ENCODE measurements at places on chromosomes 4 and X.

GRCh38 chr4:5156682-5157081 is 105.4 kb downstream of the STK32B start:
- DNase-seq = no peak

GRCh38 chr4:58636381-58636780 is 1526.2 kb upstream of the IGFBP7 start:
- DNase-seq = no peak

GRCh38 chr4:169098054-169098497 is 88.0 kb upstream of the CBR4 start:
- DNase-seq = no peak

DNA sequence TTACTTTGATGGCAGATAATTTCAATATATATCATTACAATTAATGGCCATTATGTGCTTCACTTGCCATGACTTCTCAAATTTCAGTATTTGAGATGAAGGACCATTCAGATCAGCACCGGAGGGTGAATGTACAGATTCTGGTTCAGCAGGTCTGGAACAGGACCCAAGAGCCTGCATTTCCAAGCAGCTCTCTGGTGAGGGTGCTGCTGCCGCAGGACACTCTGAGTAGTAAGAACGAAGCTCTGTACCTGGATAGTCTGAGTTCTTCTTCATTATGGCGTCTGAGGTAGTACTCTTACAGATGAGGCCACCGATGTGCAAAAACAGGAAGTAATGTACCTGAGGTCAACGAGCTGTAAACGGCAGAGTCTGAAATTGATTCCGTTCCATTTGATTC is 228.2 kb downstream of the FBXW7 start:
- DNase-seq = no peak

DNA sequence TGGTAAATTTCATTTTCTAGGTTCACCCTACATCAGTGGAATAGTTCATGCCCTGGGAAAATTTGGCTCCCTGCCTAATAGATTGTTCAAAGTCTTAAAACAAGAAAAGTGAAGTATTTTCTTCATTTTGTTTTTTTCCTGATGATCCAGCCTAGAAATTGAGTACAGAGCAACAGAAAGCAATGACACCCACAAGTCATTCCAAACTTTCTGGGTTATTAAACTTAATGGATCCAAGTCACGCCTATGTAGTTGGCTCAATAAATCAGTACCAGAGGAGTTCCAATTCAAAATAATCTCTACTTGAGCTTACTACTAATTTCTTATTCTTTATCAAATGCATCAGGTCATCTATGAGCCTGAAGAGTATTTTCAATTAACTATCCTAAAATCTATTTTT is 937.6 kb upstream of the SLIT2 start:
- DNase-seq = no peak

DNA sequence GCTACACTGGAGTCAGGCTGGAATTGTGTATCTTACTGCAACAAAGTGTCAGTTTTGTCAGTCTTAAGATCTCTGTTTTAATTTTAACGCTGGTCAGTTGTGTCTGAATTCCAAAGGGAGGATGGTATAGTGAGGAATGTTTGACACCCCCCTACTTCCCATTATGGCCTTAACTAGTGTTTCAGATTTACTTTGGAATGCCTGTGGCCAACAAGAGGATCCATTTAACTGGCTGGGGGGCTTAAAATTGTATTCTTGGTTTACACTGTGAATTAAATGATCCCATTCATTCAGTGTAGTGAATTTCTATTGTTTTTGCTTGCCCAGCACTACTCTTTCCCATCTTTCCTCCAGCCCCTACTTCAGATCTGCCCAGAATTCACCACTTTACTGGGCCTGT is 75.8 kb upstream of the IQCM start:
- DNase-seq = no peak

DNA sequence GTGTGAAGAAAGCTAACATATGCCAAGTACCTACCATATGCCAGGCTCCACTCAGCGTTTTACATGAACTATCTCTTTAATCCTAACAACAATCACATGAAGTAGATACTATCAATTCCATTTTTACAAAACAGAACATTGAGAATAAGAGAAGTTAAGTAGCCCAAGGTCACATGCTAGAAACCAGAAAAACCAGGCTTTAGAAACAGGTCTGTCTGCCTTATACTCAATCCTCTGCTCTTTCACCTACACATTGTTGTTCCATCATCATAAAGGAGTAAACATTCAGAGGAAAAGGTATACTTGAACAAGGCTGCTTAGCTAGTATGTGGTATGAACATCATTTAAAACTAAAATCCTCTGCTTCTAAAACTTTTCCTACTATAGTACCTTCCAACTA is 42.1 kb downstream of the WDFY3 start:
- DNase-seq = no peak

DNA sequence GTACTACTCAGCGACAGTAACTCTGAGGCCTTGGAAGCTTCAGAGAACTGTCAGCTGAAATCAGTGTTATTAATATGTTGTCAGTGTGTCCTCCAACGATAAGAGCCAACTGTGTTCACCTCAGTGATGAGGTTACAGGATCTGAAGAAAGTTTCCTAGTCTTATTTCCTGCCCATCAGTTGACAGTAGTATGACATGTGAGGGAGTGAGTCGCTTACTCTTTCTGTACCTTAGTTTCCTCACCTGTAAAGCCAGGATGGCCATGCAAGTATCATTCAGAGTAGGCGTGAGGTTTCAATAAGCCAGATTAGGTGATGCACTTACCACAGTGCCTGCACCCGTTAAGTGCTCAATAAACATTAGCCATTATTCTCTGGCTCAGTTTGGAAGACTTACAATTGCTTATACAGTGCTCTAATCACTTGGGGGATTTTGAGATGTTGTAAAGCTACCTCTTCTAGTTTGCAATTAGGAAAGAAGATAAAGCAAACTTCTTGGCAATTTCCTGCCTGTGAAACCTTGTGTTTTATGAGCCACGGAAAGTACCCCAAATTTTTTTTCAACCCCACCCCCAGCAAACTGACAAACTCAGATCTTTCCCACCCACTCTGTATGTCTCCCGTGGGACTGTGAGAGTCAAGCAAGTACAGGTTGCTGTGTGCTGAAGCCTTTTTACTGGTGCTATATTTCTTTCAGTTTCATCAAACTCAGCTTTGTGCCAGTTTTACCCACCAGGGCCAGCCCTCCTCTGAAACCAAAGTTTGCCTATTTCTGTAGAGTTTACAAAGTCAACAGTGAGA is 62.2 kb downstream of the ANXA3 start:
- peak; percentile 21 for DNase-seq

DNA sequence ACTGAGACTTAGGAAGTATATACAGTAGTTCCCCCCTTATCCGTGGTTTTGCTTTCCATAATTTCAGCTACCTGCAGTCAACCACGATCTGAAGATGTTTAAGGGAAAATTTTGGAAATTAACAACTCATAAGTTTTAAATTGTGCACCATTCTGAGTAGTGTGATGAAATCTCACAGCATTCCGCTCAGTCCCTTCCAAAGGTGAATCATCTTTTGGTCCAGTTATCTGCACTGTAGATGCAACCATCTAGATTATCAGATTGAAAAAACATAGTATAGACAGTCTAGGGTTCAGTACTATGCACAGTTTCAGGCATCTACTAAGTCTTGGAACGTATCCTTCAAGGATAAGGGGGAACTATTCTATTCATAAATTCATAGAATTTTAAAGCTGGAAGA is 109.0 kb downstream of the ANXA3 start:
- DNase-seq = no peak

DNA sequence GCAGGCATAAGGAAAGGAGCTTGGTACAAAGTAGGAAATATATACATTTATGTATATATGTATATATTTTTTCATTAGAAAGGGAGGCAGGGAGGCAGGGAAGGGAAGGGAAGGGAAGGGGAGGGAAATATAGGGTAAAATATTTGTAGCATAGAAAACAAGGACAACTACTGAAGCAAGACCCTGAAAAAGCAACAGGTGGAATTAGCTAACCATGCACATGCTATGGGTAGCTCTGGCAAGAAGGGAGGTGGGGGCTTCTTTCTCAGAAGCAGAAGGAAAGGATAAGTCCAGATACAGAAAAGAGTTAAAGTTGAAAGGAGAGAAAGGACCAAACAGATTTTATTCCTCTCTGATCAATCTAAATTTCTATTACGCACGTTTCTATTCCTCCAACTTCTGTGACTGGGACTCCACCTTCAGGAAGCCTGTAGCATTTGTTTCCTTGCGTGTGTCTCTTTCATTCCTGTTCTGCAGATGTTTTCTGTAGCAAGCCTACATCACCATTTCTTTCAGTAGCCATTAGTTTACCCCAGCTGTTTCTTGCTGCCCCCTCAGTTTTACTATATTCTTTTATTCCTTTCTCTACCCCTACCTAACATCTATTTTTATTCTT is 82.9 kb downstream of the OR13H1 start:
- DNase-seq = no peak

DNA sequence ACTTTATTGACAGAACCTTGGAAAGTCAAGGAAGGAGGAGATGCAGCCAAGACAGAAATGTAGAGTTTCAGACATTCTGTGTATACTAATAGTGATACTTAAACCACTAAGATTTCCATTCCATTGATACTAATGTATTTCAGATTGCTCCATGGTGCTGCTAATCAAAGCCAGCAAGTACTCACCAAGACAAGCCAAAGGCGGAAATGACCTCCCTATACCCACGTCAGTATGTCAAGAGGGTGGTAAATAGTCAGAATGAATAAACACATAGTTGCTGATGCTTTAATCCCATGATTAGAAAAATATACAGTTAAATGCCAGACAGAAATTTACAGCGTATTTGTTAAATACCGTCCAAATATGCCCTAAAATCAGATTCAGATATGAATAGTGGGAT is 417.8 kb upstream of the INTU start:
- no peak for DNase-seq

DNA sequence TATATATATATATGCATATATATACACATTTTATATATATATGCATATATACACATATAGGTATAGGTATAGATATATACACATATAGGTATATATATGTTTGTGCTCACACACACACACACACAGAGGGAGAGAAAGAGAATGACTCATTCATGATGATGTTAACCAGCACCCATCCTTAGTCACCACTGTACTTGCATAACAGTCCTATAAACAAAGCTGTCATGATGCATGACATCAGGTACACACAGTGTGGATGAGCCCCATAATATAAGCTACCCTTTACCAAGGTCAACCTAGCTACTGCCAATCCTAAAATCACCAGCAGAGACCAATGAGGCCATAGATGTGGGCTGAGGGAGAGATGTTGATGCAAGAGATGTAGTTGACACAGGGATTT is 1408.0 kb downstream of the RAPGEF2 start:
- no peak for DNase-seq

GRCh38 chrX:139784807-139785206 is 76.8 kb upstream of the MCF2 start:
- no peak for DNase-seq

- DNase-seq = no peak
These were observed 65.3 kb downstream of the NYX start for GRCh38 chrX:41512394-41512793.

DNA sequence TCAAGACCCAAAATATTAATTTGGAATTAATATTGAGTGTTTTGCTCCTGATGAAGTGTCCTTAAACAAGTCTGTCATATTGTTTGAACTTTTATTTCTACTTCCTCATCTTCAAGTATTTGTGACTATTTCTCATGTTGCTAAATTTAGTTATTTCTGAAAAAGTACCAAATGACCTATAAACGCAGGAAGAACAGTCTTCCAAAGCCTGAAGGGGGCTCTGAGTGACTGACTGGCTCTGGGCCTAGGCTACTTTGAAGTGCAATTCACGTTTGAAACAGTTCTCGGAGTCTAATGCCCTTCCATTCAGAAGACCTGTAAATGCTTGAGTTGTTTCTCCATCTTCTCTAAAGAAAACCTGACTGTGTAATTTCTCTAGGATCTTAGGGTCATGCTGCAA is 26.5 kb downstream of the GALNT7 start:
- DNase-seq = no peak

DNA sequence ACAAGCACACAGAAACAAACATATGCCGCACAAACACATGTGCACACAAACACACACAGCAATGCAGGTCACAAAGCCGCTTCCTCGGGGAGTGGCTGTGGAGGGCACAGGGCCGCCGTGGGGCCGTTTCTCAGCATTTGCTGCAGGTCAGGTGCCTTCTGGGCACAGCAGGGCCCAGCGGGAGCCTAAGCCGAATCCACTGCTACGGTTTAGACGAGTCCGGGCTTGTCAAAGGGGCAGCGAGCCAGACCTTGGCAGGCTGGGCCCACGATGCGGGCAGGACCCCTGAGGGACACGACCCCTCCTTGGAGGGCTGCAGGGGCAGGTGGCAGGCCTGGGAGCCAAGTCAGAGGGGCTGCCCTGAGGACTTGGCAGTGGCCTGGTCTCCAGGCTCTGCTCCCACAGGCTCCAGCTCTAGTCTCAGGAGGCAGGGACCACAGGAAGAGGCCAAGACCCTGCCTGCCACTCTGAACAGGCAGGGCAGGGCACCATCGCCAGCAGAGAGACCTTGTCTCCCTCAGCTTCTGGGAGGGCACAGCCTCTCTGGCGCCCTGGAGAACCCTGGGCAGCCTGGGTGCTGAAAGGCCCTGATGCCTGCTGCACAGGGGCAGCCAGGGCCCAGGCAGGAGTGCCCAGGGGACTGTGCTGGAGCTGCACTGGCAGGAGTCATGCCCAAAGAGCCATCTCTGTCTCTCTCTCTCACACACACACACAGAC is 5.5 kb upstream of the ATP2B3 start:
- DNase-seq = no peak

DNA sequence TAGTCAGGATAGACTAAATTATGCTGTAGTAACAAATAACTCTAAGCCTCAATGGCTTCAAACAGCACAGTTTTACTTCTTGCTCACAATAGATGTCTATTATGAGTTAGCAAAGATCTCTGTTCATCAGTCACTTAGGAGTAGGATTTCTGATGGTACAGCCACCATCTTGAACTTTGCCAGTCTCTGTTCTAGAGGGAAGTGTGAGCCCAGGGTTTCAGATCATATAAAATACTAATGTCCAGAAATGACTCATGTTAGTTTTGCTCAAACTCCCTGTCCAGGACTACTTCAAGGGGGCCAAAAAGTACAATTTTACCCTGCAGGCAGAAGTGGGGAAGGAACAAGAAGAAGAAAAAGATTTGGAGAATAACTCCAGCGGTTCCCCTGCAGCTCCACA is 77.1 kb upstream of the LSM6 start:
- DNase-seq = no peak

GRCh38 chr4:85556283-85556682 is 81.3 kb downstream of the ARHGAP24 start:
- DNase-seq = no peak

DNA sequence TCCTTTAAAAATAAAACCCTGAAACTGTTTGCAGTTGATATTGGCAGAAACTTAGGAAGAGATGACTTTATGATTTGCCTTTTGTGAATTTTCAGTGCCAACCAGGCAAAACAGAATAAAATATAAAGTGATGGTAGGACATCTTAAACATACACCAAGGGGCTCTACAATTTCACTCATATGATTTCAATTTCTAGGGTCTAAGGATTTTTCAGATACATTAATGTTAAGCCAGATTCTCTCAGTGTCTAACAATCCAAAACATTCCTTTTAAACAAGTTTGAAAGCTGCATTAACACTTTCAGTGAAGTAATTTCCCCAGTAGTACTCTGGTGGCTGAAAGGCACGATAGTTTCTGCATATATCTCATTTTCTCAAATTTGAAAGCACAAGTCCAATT is 1262.0 kb upstream of the ADGRL3 start:
- no peak for DNase-seq

- DNase-seq = no peak
These were observed 3.1 kb downstream of the DCAF16 start for GRCh38 chr4:17807446-17807845.
